ENCODE measurements at places on chromosomes 11 and 22.

GRCh38 chr11:72730737-72731136 is 21.5 kb downstream of the ARAP1 start:
- DNase-seq: no peak

DNA sequence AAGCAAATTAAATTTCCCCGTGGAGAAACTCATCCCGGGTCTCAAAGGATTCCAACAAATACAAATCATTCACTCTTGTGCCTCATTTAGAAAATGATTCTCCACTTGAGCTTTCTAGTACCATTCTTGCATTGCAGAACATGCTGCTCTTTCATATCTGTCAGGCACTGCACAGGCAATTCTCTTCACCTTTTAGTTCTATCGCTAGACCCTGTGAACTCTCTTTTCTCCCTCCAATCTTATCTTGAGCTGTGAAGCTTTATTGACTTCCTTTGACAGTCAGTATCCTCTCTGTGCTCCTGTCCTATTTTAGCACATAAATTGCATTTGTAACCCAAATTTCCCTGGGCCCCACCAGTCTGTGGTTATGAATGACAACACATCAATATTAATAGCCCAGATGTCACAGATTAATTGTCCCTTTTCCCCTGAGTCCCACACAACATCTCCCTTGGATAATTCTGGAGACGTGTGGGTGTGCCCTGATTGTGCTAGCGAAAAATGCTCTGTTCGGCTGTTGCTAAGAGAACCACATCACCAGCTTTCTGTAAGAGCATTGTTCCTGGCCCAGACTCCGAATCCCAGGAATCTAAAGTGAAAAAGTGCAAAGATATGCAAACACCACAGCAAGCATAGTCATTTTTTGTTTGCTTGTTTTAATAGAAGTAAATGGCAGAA is 22.4 kb upstream of the SC5D start:
- DNase-seq: no peak

DNA sequence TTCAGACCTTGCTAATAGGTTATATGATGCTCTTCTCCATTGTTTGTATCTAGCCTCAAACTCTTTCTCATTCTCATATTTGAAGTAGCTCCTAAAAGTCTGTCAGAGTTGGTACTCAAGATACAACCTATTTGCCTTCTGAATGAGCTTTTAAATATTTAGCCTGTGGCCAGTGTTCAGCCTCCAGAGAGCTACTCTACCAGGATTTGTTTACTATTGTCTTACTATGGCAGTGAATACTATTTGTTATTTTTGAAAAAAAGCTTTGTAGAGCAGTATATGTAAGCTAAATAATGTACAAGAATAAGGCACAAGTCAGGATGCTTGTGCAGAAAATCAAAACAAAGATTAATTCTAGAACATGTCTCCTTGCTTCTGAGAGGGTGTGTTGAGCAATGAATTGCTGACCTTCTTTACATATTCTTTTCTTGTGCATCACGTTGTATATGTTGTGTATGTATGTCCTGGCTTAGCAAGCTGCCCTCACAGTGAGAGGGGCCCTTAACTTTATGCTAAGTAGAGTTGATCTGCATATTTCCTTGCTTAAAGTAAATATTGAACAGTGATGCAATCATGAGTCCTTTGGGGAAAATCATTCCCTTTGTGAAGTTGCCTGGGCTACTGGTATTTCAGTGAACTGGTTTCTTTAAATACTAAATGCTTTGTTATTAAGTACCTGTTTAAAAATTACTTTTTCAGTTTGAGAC is 438.0 kb downstream of the LUZP2 start:
- DNase-seq: no peak

DNA sequence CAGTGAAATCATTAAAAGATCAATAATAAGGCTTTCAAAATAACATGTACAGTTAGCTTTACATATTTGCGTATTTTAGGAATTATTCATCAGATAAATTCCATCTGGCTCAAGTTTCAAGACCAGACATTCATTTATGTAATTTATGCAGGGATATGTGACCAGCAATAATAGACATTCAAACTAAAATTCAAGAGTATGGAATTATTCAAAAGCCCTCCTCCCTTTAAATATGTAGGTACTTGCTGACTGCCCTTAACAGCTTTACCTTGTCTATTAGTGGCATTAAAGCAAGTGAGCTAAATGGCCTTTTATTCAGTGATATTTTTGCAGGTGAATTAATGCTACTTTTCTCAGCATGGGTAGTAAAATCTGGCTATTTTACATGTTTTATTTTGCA is 126.1 kb downstream of the LRRC4C start:
- DNase-seq: no peak

GRCh38 chr11:112013497-112014164 is 11.6 kb upstream of the DLAT start:
- no peak for DNase-seq
